Activated naive CD4-positive, alpha-beta T cell treated with anti-CD3 and anti-CD28 coated beads, Interleukin-2, amount 50 U/mL, for 72 hours (primary cell): ENCODE measurements at places on chromosomes 1 and 21. TPM values are rescaled to one million over a fixed set of nuclear protein-coding genes. Genes with fewer than 3 reads are reported as not detected.

The MROH9 gene
- not detected for total RNA-seq

DNA sequence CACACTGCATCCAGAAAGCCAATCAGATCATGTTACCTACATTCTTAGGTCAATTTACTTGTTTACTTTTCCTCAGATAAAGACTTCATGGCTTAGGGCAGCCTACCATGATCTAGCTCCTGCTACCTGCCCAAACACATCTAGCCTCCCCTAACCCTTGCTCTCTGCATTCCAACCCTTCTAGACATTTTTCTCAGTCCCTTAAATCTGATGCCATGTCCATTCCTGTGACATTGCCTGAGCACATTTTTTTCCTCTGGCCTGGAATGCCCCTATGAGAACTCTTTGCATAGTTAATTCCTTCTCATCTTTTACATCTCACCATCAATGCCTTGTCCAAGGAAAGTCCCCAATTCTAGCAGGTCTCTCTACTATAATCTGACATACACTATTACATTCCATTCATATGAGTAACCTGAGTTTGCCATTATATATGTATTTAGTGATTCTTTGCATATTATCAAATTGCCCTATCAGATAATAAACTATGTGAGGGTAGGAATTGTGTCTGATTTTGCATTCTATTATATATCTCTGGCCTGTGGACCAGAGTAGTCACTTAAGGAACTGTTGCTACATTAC is 166.9 kb downstream of the COL11A1 start:
- DNase-seq: no peak

- DNase-seq: no peak
Observed at GRCh38 chr1:11790880-11791715, 14.7 kb downstream of the MTHFR start.

GRCh38 chr1:209229494-209230061 is 353.9 kb upstream of the CAMK1G start:
- DNase-seq: no peak

DNA sequence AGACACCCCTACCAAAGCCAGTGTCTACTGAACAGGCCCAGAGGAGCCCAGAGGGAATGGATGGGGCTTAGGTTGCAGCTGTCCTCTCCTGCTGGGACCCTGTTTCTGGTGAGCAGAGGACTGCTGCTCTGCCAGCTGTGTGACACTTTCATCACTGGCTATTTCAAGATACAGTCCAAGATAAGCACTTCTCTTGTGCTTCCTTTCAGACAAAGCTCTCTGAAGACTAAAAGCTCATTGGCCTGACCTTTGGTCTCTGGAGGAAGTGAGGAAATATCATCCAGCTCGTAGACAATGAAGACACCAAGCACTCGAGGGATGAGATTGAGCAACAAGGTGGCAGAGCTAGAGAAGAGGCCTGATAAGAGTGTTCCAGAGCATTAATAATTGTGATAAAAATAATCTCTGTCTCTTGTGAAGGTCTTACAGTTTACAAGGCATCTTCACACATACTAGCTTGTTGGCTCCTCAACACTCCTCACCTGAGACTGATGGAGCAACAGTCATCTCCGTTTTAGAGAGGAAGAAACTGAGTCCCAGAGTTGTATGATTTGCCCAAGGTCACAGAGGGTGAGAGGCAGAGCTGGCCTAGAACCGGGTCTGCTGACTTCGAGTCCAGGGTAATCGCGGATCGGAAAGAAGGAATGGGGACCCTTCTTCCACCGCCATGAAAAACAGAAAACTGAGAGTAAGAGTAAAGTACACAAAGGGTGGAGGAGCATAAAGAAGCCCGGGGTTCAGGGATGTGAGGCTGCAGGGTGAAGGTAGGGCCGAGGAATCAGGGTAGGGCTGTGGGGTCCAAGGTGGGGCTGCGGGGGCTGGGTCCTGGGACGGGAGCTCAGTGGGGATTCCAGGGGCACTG is 666 bp downstream of the PAFAH2 start:
- DNase-seq: peak; percentile 10

The FABP3 gene
- not detected for total RNA-seq

GRCh38 chr1:99755664-99756063 is 10.8 kb downstream of the FRRS1 start:
- no peak for DNase-seq

GRCh38 chr1:206502812-206503211 is 4.5 kb upstream of the RASSF5 start:
- no peak for DNase-seq

GRCh38 chr1:183753464-183753891 is 51.4 kb upstream of the RGL1 start:
- no peak for DNase-seq

The RASSF5 gene
- 239 TPM for total RNA-seq

The MAP3K6 gene
- total RNA-seq: 5.5 TPM

The B3GALT2 gene
- not detected for total RNA-seq
